ENCODE measurements at places on chromosomes 16 and 17.

GRCh38 chr16:82055117-82055516 is 20.1 kb downstream of the HSD17B2 start:
- DNase-seq, result no peak

- no peak for DNase-seq
Observed at GRCh38 chr16:51834133-51834532, 683.1 kb upstream of the SALL1 start.

- DNase-seq, result no peak
Observed at GRCh38 chr17:41071606-41072360, 6.1 kb upstream of the KRTAP2-4 start.

DNA sequence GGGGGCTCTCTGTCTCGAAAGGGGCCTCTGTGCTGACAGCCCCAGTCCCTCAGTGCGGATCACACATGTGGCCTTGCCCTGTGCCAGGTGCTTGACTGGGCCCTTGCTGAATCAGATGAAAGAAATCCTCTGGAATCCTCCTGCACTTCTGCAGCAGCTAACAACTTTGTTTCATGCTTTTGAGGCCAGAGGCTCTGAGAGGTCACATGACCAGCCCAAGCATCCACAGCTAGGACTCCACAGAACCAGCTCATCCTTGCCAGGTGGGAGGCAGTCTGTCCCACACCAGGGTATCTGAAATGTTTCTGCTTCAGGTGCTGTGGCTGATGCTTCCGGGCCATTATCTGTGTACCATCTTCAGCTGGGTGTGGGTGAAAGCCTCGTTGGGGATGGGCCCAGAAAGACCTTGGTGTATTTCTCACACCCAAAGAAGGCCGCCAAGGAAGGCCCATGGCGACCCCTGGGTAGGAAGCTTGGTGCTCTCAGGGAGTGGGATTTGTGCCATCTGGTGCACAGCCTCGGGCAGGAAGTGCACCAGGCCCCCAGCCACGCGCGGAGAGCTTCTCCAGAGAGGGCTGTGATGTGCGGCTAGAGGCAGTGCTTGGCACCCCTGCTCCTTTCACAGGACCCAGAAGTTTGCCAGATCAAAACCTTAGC is 143.8 kb downstream of the CLEC16A start:
- DNase-seq, result no peak

DNA sequence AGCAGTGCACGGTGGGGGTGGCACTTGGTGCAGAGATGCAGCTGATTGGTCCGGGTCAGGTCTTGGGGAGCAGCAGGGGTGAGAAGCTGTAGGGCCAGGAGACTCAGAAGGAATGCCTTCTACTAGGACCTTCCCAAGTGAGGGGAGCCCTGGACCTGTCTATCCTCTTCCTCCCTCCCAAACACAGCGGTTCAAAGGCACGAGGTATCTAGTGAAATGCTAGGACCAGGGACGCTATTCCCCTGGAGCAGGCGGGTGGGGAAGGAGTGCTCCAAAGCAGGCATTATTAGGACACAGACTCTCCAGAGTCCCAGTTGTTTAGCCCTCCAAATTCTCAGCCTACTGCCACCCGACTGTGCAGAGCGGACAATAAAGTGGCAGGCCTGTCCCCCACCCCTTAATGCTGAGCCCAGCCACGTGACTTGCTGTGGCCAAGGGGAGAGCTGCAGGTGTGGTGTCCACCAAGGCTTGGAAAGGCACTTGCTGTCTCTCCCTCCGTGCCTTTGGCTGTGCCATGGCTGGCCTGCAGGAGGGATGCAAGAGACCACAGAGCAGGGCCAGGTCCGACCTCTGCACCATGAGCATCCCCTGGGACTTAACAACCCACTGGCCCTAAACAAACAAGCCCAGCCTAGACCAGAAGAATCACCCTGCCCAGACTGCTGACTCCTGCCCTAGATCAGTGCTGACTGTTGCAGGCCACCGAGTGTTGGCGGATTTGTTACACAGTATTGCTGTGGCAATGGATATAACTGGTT is 97.2 kb downstream of the TBC1D16 start:
- no peak for DNase-seq

All from NCI-H2227 treated with DMSO at 0.1 percent for 48 hours (cell line).